ENCODE measurements at places on chromosomes 3 and 15.

DNA sequence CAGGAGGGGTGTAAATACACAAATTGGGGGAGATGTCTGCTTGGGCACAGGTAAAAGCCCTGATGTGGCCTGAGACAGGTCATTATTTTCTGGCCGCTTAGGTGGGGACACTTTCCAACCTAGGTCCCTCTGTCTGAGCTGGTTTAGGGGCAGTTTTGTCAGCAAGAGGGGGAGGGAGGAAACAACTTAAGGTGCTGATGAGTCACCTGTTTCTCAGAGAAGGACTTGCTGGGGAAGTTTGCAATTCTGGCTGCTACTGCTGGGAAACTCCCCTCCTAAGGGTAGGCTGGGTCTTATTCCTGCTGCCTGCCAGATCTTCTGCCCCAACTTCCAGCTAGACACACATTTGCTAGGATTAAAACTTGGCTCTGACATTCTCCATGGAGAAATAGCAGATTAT is 4.8 kb upstream of the RHOV start:
- no peak for DNase-seq

DNA sequence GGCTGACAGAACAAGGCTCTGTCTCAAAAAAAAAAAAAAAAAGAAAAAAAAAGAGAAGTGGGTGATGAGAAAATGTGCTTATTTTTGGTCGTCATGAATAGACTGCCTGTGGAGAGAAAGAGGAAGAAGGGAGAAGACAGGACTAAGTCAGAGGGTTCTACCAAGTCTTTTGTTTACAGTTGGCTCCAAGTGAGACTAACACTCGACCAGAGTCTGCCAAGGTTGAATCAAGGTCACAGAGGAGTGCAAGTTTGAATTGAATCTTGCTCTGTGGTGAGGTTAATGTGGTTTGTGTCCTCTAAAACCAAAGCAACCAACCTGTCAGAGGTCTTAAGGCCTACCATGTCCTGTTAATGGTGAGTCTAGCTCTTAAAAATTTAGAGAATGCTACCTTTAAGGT is 334.1 kb upstream of the GRM7 start:
- DNase-seq, result no peak

- no peak for DNase-seq
These were observed 95.7 kb upstream of the SLC24A5 start for GRCh38 chr15:48025118-48025517.

DNA sequence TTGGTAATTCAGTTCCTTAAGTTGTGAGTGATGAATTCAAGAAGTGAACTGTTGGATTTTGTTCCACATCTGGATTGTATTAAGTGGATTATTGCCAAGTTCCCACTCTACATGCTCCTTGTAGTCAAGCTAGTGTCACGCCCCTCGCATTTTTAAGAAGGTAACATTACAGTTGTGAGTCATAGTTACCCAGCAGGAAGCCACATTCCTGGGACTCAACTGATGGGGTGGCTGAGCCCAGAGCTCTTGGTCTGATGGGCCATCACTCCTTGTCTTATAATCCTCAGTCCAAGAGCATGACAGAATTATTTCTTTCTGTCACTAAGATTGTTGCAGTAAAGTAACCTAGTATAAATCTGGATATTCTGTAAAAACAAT is 102.7 kb downstream of the PTPRG start:
- DNase-seq, result peak; percentile 98

GRCh38 chr3:192905980-192906678 is 11.5 kb downstream of the MB21D2 start:
- no peak for DNase-seq

GRCh38 chr3:162729686-162730085 is 1233.1 kb downstream of the OTOL1 start:
- DNase-seq, result no peak

DNA sequence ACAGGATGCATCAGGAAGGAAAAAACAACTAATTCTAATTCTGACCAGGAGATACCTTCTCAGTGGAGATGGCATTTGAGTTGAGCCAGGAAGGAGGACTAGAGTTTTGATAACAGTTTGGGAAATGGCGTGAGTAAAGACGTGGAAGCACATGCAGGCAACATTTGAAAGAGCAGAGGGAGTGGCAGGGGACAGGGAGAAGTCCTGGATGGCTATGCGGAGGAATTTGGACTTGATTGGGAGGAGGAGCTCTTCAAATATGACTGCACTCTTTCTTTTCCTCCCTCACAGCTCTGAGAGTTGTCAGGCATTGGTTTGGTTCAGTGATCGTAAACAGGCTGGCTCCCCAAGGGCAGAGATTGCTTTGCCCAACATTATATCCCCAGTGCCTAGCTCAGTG is 84.0 kb upstream of the LIMD1 start:
- DNase-seq, result no peak

GRCh38 chr3:158103887-158104327 is 2.3 kb downstream of the SHOX2 start:
- DNase-seq, result peak; percentile 16

DNA sequence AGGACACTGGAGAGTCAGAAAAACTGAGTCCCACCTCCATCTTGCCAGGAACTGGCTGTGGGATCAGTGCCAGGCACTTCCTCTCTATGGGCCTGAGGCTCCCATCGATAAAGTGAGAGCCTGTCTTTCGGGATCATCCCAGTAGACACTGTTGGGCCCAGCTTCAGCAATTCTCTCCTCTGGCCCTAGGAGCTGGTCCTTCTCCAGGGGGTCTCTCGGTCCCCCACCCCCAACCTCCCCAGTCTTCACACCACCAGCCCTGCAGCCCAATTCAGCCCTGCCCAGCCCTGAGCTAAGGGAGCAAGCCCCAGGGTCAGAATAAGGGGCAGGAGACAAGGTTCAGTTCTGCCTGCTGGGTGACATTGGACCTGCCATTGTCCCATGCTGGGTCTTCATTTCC is 4.5 kb upstream of the LCTL start:
- no peak for DNase-seq

- DNase-seq, result no peak
These were observed 8.0 kb upstream of the MORC1 start for GRCh38 chr3:109125902-109126301.

- DNase-seq, result no peak
These were observed 52.9 kb downstream of the EXOG start for GRCh38 chr3:38549082-38549481.

DNA sequence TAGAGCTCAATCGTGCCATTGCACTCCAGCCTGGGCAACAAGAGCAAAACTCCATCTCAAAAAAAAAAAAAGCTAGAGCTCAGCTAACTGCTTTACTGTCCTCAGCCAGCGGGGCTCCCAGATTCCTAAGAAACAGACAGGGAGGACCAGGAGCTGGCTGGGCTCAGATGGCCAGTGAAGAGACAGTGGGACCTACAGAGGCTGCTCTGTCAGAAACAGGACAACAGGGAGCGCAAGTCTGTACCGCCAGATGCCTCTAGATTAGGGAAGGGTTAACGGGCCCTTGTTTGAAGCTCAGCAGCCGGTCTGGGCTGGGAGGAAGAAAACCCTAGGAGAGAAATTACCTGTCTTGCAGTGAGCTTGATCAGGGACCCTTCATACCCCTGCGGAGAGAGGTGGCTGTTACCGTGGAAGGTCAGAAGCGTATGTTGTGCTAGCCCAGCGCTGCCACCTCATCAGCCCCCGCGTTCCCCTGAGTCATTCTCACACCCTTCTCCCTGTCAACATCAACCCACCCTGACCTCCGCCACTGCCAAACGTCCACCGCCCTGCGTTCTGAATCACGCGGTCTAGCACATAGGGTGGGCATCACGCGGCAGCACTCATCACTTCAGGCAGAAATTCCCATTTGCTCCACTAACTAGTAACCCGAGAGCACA is 25.3 kb downstream of the RBPMS2 start:
- DNase-seq, result peak; percentile 12

Data from AG10803 (cell line).